ENCODE measurements at places on chromosomes 2 and 18.

DNA sequence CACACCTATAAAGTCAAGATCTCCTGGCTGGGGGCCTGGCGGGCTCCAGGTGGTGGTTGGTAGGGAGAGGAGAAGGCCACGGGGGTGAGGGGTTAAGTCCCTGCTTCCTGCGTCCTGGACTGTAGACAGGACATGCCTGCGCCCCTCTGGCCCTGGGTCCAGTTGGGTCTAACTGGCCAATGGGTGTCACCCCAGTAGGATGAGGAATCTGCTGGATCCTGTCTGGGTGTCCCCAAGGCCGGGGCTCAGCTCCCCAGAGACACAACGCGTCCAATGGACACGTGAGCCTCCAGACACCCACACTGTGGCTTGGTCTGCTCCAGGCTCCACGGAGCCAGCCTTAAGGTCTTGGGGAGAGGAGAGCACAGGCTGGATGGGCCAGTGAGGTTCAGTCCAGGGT is 19.6 kb downstream of the AQP12A start:
- no peak for DNase-seq

DNA sequence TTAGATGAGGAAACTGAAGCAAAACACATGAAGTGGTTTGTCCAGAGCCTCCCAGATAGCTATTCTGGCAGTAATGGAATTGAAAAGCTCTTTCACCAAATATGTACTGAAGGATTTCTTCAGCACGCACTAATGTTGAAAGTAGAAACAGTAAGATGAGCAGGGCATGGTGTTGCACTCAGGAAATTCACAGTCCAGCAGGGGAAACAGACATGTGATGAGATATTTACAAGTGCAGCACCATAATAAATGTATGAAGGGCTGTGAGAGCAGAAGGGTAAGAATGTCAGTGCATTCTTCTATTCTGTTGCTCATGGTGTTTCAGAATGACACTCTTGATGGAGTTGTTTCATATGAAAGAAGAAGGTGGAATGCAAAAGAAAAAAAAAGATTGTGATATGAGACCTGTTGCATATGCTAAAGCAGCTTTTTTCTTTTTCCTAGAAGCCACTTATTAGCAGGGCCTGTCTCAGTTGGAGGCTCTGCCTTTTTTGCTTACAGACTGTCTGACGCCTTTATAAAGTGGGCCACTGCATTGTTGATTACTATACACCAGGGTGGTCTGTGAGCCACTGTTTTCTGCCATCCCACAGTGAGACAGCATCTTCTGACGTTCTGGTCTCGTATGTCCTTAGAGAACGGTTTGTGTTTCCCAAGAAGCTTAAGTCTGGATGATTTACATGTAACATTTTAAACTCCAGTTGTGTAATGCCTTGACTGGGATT is 516.9 kb downstream of the ARHGAP15 start:
- no peak for DNase-seq

DNA sequence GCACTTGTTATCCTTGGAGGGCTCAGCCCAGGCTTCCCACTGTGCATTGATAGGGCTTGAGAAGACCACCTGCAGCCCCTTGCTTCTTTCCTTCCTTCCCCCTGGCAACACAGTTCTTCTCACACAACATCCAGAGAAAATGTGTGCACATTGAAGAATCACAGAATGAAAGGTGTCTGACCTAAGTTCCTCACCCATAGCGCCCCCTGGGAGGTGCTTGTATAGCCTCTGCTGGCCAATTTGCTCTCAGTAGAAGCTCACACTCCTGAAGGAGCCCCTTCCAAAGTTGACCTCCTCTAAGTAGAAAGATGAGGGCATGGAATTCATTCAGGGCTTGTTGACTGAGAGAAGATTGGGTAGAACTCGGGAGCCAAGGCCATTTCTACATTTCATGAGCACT is 758.4 kb upstream of the KLHL29 start:
- no peak for DNase-seq

- no peak for DNase-seq
Measured at GRCh38 chr2:98242003-98242402, 104.3 kb upstream of the CNGA3 start.

- no peak for DNase-seq
Measured at GRCh38 chr2:55857766-55858165, 65.8 kb downstream of the EFEMP1 start.

DNA sequence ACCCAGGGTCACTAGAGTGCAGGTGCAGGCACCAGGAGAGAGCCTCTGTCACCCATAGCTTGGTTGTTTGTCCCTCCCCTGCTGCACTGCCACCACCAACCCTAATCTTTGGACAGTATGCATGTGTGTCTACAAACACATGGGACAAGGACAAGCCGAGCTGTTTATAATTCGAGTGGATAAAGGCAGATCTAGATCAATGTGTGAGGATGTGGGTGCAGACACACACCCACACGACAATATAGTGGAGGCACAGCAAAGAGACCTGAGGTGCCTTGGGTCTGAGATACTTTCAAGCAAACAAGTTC is 199.2 kb downstream of the TNS1 start:
- DNase-seq: no peak

DNA sequence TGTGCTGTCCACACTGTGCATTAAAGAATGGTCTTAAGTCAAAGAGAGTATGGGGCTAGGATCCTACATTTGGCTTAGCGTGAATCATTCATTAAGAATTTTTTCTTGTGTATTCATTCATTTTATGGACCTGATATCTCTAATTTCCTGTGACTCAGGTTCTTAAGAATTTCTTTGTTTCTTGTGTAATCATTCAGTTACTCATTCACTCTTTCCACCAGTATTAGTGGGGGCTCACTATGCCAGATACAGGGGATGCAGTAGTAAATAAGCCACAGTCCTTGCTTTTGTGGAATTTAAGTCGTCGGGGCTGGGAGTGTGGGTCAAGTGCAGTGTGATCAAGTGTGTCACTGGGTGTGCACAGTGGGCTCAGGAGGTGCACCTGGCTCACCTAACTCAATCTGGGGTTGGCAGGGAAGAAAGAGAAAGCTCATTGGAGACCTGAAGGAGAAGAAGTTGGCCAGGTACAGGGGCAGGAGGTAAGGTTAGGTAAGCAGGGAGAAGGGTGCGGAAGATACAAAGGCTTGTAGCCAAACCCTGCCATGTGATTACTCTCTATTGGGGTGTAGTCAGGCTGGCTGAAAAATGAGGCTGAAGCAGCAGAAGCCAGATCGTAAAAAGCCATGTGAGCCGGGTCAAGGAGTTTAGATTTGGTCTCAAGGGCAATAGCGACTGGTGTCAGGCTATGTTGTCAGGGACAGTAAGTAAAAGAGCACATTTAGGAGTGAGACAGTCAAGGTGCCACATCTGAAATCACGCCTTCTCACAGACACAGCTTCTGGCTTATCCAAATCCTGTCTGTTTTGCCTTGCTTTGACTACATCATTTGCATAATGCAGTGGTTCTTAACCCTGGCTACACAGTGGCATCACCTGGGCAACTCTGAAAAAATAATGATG is 67.2 kb downstream of the KCTD1 start:
- no peak for DNase-seq

GRCh38 chr2:122758967-122759366 is 1003.5 kb downstream of the TSN start:
- DNase-seq: no peak

GRCh38 chr2:200658278-200658864 is 72.6 kb downstream of the AOX1 start:
- DNase-seq: no peak

DNA sequence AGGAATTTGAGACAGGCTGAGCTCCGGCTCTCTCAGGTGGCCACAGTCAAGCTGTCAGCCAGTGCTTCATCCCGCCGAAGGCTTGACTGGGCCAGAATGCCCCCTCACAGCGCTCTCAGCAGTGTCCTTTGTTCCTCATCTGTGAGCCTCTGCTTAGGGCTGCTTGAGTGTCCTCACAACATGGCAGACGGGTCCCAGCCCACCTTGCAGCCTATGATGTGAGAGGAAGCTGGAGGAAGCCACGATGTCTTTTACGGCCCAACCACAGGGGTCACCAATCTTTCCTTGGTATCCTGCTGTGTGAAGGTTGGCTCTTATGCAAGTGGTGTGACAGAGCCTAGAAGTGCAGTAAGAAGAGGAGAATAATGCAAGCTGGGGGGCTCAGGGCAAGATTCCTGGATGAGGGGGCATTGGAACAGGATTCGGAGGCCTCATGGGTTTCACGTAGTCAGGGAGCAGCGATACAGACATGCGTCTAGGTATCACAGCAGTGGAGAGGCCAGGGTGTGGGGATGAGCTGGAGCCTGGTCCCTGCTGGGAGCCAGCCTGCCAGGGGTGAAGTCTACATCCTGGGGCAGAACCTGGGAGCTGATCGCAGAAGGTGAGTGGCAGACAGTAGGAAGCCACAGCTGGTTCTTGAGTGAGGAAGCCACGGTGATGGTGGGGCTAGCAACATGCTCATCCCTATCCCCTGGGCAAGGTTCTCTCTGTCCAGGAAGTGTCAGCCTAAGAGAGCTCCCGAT is 234.1 kb downstream of the GLI2 start:
- no peak for DNase-seq

DNA sequence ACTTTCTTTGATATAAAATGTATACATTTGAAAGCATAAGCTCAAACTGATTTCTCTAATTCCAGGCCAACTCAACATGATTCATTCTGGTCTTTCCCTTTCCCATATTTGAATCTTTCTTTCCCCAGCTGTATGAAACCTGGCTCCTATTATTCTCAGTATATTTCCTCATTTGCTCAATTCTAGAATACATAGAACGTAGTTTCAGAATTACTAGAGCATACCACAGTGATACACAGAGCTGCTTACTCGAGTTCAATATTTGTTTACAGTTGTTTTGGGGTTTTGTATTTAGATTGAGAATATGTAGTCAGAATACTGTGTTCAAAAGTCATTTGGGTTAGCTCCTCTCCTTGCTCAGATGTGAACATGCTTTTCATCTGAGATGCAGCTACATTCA is 43.0 kb downstream of the TNFRSF11A start:
- DNase-seq: no peak
